Activated naive CD4-positive, alpha-beta T cell treated with Interleukin-2 at 50 U/mL for 16 hours (primary cell): ENCODE measurements at places on chromosomes 13 and 19.

DNA sequence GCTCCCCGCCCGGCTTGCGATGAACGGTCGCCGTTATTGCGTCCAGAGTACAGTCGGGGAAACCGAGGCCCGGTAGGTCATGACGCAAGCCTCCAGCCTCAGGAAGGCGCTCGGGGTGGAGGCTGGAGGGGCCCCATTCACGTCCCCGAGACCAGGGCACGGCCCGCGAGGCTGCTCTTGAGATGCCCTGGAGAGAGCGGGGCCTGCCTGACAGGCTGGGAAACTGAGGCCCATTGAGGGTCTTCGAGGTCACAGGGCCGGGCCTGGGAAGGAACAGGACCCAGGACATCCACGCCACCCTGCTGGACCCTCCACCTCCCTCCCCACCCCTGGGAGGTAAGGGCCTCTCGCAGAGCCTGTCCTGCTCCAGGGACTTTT lies 367 bp downstream of the NDUFS7 start:
- DNase-seq = no peak

DNA sequence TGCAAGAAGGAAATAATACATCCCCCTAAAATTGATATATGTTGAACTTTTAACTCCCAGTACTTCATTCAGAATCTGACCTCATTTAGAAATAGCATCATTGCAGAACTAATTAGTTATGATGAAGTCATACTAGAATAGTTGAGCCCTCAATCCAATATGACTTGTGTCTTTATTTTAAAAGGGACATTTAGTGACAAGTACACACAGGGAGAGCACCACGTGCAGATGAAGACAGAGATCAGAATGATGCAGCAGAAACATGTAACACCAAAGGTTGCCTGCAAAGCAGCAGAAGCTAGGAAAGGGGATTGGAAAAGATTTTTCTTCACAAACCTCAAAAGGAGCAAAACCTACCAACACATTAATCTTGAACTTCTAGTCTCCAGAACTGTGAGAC lies 2602.5 kb downstream of the PCDH9 start:
- DNase-seq = no peak

GRCh38 chr13:91816263-91816807 lies 417.9 kb downstream of the GPC5 start:
- DNase-seq = no peak

DNA sequence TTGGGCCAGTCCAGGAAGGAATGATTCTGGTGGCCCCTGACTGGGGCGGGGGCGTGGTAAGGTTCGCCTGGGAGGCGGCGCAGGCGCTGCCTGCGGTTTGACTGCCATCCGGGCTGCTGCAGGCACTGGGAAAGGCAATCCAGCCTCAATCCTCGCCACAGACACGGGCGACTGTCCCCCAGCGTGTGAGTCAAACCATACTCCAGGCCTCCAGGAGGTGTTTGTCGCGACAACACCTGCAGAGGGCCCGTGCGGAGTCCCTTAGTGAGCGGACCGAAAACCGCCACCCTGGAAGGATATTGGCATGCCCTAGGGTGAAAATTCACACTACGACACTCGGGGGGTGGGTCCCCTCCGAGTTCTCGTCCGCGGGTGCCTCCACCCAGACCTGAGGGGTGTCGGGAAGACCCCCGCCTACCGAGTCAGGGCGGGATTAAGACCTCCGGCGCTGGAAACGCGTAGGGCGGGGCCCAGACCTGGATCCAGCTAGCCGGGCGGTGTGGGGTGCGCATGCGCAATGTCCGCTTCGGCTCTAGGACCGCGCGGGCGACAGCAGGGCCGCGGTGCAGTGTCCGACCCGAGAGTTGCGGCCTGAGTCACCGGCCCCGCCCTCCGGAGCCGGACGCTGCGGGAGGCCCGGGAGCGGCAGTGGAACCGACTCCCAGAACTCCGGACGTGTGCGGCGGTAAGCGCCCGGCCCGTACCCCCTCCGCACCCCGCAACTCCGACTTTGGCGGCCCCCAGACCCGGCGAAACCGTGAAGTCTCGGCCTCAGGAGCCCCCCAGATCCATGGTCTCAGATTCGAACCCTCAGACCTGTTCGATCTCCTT lies at the start of gene CAPNS1:
Gene CAPNS1, plus strand, starts transcription at position 594 of the 831 bp plus-strand sequence. CDS start 946 bp downstream, outside the sequence.
- DNase-seq = peak; percentile 91

GRCh38 chr13:45109102-45109720 lies 11.1 kb upstream of the GTF2F2 start:
- no peak for DNase-seq

GRCh38 chr13:30061217-30061616 lies 210.8 kb upstream of the UBL3 start:
- no peak for DNase-seq

DNA sequence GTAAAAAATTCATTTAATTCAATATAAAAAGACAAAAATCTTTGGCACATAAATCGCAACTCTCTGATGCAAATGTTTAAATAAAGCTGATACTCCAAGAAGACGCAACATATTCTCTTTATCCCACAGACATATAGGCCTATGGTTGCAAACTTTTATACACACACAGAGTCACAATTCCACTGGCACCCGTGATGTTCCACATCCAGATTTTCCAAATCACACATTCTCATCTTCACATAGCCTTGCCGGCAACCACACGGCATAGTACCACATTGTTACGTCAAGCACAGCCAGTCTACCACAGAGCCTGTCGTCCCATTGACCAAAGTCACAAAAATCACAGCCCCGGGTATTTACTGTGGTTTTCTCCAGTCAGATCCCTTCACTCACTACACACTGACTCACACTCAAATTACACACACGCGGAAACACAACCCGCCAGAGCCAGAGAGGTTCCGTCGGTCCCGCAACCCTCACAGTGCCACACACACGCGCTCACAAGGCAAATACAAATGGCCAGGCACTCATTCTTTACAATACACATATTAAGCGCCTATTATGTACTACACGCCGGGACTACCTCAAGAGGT lies 546 bp upstream of the ZNF546 start:
- DNase-seq = peak; percentile 51

GRCh38 chr19:7456964-7457541 lies 31.8 kb downstream of the PEX11G start:
- no peak for DNase-seq

DNA sequence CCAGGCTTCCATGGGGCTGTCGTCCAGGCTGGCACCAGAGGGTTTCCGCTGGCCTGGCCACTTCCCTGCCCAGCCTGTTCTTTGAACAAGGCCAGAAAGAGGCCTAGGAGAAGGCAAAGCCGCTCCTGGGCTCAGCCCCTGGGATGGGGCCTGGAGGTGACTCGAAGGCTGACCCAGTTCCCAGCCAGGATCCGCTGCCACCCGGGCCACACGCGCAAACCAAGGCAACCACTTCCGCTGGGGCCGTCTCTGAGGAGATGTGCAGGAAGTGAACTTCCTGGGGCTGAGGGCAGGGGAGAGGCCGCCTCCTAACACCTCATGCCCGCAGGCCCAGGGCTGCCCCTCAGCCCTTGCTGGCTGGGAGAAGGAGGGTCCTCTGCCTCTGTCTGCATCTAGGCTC lies 15.2 kb downstream of the PLEKHF1 start:
- peak; percentile 83 for DNase-seq

GRCh38 chr13:101919541-101920181 lies 467.2 kb downstream of the ITGBL1 start:
- no peak for DNase-seq

DNA sequence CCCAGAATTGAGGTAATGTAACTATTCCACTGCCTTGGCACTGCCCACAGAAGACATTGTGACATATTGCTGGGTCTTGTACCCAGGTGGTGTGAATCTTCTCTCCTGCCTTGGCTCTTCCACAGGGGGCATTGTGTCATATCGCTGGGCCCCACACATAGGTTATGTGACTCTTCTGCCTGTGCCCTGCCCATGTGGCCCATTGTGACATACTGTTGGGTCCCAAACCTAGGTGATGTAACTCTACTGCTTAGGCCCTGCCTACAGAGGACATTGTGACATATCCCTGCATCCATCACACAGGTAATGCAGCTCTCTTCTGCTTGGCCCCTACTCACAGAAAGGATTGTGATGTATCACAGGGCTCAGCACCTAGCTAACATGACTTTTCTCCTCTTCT lies 37.5 kb upstream of the ZNF254 start:
- no peak for DNase-seq

- DNase-seq = no peak
Observed at GRCh38 chr13:28526876-28527275, 31.9 kb upstream of the FLT1 start.

GRCh38 chr19:45293682-45294081 lies 29.0 kb downstream of the CKM start:
- DNase-seq = peak; percentile 22

DNA sequence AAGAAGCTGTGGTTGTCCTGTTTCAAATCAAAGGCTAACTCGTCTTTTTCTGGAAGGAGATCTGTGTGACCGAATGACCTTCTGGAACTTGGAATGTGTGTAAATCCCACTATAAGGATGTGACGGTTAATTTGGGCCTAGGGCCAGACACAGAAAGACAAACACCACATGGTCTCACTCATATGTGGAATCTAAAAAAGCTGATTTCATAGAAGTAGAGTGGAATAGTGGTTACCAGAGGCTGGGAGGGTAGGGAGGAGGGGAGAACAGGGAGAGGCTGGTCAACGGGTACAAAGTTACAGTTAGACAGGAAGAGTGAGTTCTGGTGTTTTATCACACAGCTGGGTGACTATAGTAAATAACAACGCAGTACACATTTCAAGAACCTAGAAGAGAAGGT lies 39.3 kb upstream of the RGCC start:
- DNase-seq = no peak

- no peak for DNase-seq
Observed at GRCh38 chr19:11363881-11364280, 8.6 kb downstream of the PLPPR2 start.

DNA sequence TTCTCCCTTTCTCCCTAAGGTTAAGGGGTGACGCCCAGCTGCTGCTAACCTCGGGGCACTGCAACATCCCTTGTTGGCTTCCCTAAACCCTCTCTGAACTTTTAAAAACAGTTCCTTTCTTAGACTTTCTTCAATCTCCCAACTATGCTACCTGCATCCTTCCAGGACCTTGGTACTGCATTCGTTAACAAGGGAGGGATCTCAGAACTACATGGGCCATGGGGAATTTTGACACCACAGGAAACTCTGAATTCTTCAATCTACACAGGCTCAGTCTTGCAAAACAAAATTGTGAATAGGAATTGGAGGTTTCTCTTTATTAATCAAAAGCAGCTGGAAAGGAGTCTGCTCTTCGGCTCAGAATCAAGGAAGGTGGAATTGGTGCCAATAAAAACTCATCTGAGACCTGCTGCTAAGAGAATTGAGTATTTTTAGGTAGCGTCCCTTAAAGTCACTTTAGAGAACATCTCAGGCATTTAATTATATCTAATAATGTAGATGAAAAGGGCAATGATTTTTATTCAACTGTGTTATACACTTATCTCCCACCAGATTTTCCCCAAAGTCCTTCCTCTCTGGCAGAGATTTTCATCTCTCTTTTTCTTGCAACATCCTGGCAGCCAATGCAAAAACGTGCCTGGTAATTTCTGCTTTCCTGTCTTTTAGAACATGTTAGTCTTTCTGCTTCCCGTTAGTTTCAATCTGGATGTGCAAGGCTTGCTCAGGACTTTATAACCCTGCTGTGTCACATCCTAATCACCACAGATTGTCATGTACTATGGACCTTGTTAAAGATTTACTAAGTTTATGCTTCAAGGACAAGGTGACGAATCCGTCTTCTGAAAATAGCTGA lies 69.1 kb upstream of the SLC15A1 start:
- no peak for DNase-seq

- peak; percentile 29 for DNase-seq
Observed at GRCh38 chr19:10193790-10194499, 808 bp downstream of the DNMT1 start.

DNA sequence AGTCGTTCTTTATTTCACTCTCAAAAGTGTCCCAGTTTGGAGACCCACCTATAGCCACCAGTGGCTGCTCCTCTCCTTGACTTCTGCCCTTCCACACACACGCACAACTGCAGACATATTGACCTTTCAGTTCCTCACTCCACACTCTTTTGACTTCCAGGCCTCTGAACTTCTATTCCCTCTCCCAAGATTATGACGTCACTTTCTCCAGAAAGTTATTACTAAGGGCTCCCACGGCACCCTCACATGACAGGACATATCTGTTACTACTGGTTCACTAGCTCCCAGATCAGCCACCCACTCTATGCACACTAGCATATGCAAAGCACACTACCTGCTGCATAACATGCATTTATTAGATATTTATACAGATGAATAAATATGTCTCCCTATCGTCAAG lies 45.9 kb downstream of the XPO4 start:
- no peak for DNase-seq

DNA sequence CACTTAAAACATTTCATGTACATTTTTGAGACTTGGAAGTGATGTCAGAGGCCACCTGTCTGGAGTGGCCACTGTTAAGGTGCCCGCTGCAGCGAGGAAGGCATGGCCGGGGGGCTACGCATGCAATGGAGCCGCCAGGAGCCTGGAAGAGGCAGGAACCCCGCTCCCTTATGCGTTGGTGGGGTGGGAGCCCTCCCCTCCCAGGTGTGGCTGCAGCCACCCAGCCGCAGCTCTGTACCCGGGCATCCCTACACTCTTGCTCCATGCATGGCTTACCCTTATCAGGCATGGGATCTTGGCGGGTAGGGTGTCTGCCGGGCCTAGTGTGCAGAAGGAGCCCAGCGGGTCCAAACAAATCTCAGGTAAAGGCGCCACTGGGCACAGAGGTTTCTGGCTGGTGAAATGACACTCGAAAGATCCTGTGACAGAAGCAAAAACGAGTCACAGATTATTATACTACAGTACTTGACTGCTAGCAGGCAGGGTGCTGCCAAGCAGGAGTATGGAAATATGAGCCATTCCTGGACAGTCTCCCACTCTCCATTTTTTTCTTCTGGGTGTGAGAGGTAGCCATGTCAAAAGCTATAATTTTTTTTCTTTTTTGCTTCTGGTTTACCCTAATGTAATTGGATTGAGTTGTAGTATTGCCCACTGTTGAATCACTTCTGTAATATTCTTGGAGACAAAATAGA lies 1606.3 kb upstream of the MIR17HG start:
- no peak for DNase-seq

- no peak for DNase-seq
Observed at GRCh38 chr13:68168448-68168847, 938.3 kb upstream of the PCDH9 start.

DNA sequence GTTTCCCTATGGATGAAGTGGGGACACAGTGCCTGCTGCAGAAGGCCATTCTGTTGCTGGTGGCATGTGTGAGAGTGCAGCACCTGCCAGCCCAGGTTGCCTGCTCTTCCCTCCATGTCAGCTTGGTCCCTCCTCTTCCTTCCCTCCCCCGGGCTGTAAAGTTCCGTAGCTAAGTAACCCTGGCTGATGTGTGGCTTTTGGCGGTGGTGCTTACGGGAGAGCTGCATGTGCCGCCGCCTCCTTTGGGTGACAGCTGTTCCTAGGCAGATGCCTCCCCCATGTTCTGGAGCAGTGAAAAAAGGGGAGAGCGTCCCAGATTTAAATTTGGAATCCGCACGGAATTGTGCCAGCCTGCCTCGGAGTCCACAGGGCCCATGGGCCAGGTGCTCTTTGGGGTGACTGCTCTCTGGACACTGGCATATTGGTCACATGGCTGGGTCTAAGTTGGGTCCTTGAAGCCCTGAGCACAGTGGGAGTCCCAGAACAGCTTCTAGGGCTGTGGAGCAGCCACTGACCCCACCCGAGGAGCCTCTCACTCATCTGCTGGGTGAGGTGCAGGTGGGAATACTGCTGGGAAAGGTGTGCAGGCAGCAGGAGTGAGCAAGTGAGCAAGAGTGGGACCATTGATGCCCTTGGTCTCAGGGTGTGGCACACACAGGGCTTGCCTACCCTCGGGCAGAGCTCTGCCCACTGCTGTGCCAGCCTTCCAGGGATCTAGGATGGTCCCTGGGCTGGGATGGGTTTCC lies 33.1 kb upstream of the ZNF536 start:
- no peak for DNase-seq
